Activated CD4-positive, alpha-beta memory T cell treated with anti-CD3 and anti-CD28 coated beads for 36 hours (primary cell): ENCODE measurements at places on chromosomes 1 and 21. TPM values are rescaled to one million over a fixed set of nuclear protein-coding genes. Genes with fewer than 3 reads are reported as not detected.

Gene RGS18
- total RNA-seq: 0.19 TPM

Gene C4BPA
- total RNA-seq: not detected

Gene MIA3
- total RNA-seq: 43.2 TPM

Gene RIPPLY3
- total RNA-seq: 0.27 TPM

Gene SCAF4
- total RNA-seq: 39.4 TPM

Gene MTOR
- total RNA-seq: 35.8 TPM

Gene TRAF3IP3
- total RNA-seq: 217 TPM

Gene LAMB3
- 14.6 TPM for total RNA-seq

Gene ESPN
- 1.5 TPM for total RNA-seq

Gene SNAPIN
- total RNA-seq: 31.3 TPM

Gene LCE5A
- not detected for total RNA-seq

Gene DVL1
- 37.6 TPM for total RNA-seq

Gene PALMD
- not detected for total RNA-seq

Gene SYCP1
- not detected for total RNA-seq

Gene THEM5
- not detected for total RNA-seq

Gene EXTL2
- total RNA-seq: 3.0 TPM

Gene C1QB
- total RNA-seq: not detected

Gene PYHIN1
- 12.2 TPM for total RNA-seq

Gene KIF26B
- total RNA-seq: not detected

Gene SSBP3
- total RNA-seq: 44.4 TPM

Gene MCOLN2
- 43.2 TPM for total RNA-seq

Gene NUDT4B
- total RNA-seq: 0.53 TPM

Gene SPRR2G
- total RNA-seq: not detected

Gene AADACL4
- not detected for total RNA-seq

Gene OPRD1
- not detected for total RNA-seq

Gene MASP2
- not detected for total RNA-seq

Gene SEMA4A
- total RNA-seq: 75.1 TPM

Gene HCRTR1
- not detected for total RNA-seq

Gene CRNN
- not detected for total RNA-seq
